ENCODE measurements at places on chromosomes 1 and 21.

DNA sequence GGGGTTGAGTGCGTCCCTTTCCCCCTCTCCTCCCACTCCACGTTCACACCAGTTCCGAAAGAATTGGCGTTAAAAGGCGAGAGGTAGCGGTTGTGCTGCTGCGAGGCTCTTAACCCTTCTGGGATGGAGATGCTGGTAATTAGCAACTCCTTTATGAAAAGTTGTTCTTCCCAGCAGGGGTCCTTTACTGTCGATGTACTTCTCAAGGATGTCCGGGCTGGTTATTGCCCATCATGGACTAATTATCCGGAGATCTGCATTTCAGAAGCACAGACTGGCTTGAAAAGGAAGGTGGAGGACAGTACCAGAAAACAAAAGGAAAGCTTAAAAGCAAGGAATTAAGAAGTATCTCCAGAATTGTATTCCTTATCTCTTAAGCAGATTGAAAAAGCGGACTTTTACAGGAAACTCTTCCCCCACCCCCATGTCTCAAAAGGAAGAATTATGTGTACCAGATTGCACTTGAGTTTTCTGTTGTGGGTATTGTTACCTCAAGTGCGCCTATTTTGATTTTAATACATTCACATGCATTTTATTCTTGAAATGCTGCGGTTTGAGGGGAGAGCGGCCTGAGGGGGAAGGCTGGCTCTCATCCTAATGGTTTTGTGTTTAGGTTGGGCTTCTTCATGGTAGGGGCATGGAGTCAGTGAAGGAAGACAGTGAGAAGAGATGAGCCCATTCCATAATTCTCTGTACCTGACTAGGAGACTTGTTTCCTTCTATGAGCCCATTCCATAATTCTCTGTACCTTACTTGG is 1.5 kb downstream of the AK4 start:
- DNase-seq, result no peak

GRCh38 chr1:2452201-2452931 is 23.7 kb upstream of the PLCH2 start:
- no peak for DNase-seq

DNA sequence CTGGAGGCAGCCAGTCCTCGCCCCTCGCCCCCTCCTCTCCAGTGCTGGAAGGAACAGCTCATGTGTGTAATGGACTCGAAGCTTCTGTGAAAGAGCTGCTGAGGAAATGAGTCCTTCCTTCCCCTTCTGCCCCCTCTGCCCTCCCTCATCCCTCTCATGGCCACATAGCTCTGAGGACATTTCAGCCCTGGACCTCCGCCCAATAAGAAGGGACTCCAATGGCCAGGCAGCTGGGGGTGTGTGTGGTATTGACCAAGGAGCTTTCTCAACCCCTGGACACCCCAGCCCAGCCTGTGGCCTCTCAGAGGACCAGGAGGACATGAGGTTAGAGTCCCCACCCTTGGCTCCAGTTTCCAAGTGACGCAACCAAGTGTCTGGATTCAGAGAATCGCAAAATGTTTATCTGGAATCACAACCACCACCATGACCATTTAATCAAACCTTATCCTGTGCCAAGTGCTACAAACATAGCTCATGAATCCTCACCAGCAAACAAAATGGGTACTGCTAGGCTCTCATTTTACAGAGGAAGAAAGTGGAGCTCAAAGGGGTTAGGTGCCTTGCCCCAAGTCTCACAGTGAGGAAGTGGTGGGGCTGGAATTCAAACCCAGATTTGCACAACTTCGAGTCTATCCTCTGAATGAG is 47.8 kb upstream of the ECE1 start:
- DNase-seq, result no peak

DNA sequence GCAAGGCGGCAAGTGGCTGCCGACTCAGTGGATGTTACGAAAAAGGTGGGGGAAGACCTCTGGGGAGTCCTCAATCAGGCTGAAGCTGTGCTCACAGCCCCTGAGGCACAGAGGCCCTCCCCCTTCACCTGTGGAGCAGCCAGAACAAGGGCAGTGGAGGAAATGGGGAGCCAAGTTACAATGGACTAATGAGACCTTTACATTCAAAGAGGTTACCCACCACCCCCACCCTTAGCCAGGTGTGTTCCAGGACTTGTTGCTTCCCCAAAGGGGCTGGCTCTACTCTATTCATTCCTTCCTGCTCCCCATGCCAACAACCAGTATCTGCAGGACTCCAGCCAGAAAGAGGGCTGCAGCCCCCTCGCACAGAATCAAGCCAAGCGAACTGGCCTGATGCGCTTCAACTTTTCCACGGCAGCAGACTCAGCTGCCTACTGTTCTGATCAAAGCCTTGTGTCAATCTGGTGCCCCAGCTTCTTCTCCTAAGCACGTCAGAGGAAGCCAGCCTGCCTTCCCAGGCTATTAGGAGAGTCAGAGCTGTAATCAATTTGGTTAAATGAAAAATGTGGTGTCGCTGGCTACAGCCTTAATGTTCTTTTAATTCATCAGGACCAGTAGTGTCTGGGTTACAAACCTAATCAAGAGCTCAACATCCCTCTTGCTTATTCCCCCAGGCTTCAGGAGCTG is 1.8 kb upstream of the SYT2 start:
- no peak for DNase-seq

- no peak for DNase-seq
These were observed 167.5 kb downstream of the CLIC6 start for GRCh38 chr21:34836103-34836932.

GRCh38 chr1:173861731-173862145 is 6.1 kb downstream of the GAS5 start:
- no peak for DNase-seq

DNA sequence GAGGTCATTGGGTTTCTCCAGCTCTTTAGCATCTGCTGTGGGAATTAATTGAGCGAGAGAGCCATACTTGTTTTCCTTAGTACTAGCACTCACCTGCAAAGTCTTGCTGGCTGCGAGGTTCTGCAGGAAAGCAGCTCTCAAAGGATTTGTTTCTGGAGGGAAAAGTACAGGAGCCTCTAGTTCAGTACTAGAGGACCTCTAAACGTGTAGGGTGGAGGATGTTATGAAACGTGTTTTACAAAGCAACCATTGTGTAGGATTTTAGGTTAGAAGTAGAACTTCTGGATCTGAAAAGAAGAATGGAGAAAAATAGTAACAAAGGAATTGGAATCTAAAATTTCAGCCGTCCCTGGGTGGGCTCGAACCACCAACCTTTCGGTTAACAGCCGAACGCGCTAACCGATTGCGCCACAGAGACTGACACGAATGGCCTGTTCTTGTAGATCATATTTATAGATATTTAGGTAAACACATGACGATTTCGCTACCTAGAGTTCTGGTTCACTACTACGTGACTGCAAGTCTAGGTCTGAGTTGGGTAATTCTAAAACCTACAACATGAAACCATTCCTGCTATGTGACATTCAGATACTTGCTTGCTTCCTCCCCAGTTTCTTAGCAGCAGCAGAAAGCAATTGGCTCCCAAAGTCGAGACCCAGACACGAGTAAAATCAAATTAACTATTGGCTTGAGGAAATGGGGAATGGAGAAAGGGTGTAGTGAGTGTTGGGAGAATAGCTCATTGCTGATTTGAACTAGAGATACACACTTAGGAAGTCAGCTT is 60.2 kb upstream of the CFAP126 start:
- no peak for DNase-seq

GRCh38 chr1:62037274-62037673 is 157.4 kb upstream of the L1TD1 start:
- no peak for DNase-seq

- DNase-seq, result no peak
These were observed 21.9 kb upstream of the ID3 start for GRCh38 chr1:23581219-23581618.

DNA sequence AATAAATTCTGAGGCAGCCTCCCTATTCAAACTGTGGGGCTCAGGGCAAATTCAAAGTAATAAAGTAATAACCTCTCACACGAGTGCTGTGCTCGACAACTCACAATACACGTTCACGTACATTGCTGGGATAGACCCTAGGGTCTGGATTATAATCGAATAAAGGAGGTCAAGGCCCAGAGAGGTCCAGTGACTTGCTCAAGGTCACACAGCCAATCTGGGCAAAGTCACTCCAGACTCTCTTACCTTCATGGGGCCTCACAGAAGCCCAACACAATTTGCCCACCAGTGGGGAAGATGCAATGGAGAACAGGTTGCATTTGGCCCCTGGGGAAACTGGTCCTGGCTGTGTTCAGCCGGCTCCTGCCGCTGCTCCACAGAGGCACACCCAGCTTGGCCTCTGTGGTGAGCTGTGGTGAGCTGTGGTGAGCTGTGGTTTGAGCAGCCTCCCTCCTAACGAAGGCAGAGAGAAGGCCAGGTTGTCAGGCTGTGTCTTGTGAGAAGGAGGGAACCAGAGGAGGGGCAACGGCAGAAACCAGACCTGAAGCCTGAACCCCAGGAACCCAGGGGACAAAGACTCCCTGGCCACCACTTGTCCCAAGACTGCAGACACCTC is 35.1 kb downstream of the NUAK2 start:
- DNase-seq, result peak; percentile 26

DNA sequence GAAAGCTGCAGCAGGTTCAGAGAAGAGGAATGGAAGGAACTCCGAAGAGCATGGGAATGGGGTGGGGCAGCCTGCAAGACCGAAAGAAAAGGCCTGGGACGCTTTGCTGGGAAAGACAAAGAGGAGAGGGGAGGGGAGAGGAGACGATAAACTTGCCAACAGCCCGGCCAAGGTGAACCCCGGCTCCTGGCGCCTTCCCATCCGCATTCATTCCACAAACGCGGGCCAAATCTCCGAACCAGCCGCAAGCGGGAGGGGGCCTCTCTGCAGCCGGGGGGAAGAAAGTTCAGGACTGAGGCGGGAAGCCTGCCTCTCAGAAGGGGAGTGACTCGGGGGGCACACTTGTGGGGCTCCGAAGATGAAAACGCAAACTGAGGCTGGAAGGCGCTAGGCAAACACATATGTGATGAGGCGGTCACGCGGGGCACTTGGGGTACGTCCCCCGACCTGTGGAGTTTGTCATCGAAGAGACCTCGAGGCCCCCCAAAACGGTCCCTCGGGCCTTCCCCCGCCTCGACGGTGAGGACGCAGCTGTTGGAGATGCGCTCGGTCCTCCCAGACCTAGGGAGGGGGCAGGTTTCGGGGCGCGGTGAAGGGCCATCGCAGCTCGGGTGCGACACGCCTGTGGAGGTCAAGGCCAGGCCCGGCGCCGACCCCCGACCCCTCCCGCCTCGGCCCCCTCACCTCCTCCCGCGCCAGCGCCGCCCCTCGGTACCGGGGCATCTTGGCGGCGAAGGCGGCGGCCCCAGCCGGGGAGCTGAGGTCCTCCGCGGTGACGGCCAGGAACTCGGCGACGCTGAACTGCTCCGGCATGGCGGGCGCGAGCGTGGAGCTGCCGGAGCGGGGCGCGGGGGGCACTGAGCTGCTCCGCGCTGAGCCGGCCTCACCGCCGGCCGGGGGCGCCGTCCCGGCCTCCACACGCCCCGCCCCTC is at the start of gene ASAP3:
TSS of gene ASAP3 (minus strand) at position 859 of the 932 bp plus-strand sequence. CDS start at position 813, 46 bp downstream.
- DNase-seq, result no peak

DNA sequence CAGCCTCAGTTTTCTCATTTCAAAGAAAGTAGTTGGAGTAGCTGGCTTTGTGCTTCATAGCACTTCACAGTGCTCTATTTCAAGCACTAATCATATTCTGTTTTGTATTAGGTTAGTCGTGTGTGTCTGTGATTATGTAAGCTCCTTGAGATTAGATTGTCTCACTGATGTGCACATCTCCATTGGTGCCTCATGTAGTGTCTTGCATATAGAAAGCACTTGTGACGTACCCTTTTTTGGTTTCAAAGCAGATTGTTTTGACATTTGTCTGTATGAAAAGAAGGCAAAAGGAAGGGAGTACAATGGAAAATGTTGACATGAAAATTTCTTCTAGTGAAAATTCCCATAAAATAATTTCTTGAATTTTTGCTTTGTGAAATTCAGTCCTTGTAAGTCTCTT is 13.9 kb downstream of the BTBD8 start:
- DNase-seq, result no peak

DNA sequence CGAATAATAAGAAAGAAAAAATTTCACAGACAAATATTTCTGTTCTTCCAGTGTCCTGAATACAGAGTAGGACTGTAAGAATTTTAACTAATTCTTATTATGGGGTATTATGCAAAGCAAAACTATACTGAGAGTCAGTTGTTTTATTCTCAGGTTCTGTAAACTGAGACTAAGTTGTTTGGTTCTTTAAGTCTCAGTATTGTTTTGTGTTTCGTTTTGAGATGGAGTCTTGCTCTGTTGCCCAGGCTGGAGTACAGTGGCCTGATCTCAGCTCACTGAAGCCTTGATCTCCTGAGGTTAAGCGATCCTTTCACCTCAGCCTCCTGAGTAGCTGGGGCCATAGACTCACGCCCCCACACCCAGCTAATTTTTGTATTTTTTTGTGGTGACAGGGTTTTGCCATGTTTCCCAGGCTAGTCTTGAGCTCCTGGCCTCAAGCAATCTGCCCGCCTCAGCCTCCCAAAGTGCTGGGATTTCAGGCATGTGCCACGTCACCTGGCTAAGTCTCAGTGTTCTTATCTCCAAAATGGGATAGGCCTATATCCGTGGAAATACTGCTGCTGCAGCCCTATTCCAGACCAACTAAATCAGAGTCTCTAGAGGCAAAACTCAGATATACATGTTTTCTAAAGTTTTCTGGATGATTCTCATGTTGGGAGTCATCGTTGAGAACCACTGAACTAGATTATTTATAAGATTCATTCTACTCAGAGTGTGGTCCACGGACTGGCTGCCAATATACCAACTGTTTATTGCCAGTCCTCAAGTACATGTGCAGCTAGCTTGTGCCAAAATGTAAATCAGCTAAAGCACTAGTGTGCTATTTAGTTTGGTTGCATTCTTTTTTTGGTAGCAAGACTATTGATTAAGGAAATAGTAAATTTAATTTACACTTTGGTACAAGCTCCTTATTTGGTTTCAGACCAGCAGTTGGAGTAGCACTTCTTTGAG is 116.6 kb downstream of the HS2ST1 start:
- DNase-seq, result no peak

DNA sequence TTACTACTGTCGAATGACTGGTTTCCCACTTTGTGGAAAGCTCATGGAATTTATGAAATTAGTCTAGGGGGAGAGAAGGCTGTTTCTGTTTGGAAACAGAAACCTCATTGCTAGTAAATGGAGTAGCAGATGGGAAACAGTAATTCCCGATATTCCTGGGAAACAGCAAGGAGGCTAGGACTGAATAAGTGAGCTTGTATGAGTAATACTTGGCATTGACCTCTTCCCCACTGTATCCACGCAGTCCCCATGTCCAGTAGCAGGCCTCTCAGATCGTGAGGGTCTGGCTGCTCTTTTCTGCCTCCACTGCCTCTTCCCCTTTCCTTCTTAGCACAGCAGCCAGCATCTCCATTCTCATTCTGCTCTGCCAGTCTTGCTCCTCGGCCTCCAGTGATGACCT is 75.5 kb downstream of the PRDM2 start:
- DNase-seq, result no peak

GRCh38 chr1:208164609-208165008 is 79.6 kb downstream of the PLXNA2 start:
- DNase-seq, result no peak

DNA sequence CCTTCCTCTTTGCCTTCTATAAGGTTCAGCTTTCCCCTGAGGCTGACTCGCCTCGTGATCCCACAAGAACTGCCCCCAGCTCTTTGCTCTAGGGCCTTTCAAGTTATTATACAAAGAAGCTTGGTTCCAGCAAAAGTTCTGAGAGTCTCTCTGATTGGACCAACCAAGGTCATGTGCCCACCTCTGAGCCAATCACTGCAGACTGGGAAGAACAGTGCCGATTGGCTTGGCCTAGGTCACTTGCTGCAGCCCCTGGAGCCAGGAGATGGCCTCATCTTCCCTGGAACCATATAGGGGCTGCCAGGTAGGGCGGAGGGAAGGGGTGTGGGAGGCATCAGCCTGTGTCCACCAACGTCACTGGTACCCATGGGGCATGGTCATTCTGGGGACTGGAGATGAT is 22.8 kb downstream of the TAS1R2 start:
- no peak for DNase-seq

Measured in activated gamma-delta T cell (primary cell).